Ascending aorta (tissue), 2 donors: ENCODE measurements at places on chromosomes 2 and 18. TPM values are rescaled to one million over a fixed set of nuclear protein-coding genes. Genes with fewer than 3 reads are reported as not detected.

- no peak for DNase-seq
These were observed 351.5 kb downstream of the TXNL1 start for GRCh38 chr18:56286775-56287325.

DNA sequence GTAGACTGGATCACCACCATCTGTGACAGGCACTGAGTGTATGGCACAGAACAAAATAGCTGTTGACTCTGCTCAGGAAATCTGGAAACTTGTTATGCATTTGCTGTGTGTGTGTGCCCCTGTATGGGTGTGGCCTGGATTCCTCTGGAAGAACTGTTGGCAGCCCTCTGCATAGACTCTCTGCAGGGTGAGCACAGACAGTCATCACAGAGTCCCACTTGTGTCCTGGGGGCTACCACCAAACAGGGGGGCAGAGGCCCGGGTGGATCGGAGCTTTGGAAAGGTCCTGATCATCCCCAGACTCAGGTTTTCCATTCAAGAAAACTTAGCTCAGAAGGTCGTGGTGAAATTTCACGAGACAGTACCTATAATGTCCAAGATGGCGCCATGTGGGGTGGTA, 258.6 kb downstream of the SOX11 start:
- no peak for DNase-seq

GRCh38 chr2:75462721-75463120, 98.0 kb downstream of the EVA1A start:
- DNase-seq = no peak

- DNase-seq = no peak
These were observed 8.5 kb upstream of the SPATA3 start for GRCh38 chr2:230987137-230988020.

The GAREM1 gene
- total RNA-seq = 8.9 TPM

DNA sequence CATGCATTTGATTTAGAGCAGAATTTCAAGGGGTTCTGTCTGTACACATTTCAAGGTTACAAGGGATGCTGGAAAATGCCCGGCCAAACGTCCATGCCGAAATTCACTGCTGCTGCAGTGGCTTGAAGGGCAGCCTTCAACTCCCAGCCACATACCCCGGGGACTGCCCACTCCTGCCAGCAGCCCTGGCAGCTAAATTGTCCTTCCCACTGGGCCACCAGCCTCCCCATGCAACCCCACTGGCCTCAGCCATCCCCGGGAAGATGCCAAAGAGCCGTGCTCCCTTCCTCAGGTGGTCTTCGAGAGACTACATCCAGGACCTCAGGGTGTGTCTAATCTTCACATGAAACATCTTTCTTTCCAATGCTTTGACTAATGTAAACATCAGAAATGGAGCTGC, 478.7 kb upstream of the MYT1L start:
- DNase-seq = no peak

- no peak for DNase-seq
These were observed 133.2 kb downstream of the ACKR3 start for GRCh38 chr2:236702657-236703372.

The CIB4 gene
- not detected for total RNA-seq

- peak; percentile 85 for DNase-seq
These were observed 285.0 kb upstream of the PARD3B start for GRCh38 chr2:204260162-204260877.

GRCh38 chr2:232229911-232230310, 148.6 kb upstream of the ALPP start:
- no peak for DNase-seq

- DNase-seq = no peak
These were observed 1977.7 kb upstream of the LRRTM1 start for GRCh38 chr2:82282111-82282882.

The OSGEPL1 gene
- not detected for total RNA-seq

The MLPH gene
- total RNA-seq = 91.0 TPM

DNA sequence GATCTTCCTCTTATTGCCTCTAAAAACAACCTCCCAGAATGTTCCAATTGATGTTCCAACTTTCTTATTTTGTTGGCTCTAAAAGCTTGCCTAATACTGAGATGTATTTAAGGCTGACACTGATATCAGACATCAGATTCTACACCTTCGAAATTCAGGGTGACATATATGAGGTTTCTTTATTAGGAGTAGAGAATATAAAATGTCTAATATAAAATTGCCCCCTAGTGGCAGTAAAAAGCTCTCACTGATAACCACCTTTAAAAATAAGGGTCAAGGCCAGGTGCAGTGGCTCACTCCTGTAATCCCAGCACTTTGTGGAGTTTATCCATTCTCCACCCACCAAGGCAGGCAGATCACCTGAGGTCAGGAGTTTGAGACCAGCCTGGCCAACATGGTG, 789.7 kb upstream of the SLC39A10 start:
- DNase-seq = no peak

DNA sequence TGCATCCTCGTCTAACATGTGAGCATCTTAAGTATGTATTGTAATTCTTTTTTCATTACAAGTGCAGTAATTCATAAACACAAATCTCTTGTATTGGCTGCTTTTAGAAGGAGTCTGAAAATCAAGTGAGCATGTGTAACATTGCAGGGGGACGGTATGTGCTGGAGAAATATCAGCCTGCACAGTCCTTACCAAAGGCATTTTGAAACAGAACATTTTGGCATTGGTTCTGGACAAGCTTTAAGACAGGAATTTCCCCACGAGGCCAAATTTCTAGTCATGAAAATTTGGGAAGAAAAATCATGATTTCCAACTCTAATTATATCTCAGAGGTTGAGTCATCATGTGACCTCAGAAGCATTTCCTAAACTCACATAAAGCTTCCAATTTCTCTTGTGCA, 24.7 kb upstream of the NRP2 start:
- DNase-seq = no peak

DNA sequence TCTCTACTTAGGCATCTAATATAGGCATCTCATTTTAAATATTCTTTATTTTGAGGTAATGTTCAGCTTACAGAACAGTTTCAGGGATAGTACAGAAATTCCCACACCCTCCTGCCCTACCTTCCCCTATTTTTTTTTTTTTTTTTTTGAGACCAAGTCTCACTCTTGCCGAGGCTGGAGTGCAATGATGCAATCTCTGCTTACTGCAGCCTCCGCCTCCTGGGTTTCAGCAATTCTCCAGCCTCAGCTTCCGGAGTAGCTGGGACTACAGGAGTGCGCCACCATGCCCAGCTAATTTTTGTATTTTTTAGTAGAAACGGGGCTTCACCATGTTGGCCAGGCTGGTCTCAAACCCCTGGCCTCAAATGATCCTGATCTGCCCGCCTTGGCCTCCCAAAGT, 97.6 kb downstream of the EPB41L5 start:
- DNase-seq = no peak
